Caco-2 (cell line): ENCODE measurements at places on chromosomes 13 and 19. TPM values are rescaled to one million over a fixed set of nuclear protein-coding genes. Genes with fewer than 3 reads are reported as not detected.
A peak's percentile ranks its signal among the peaks of the same experiment; 100 is the strongest.

GRCh38 chr13:31150315-31150985 lies 11.3 kb downstream of the HSPH1 start:
- peaks cover 2% of the 10 kb centered on the region for H3K36me3 ChIP-seq
- H3K4me3 ChIP-seq = no peak overlapping the region
- H3K27ac ChIP-seq = no peak overlapping the region
- no peaks in the 10 kb centered on the region for H3K4me1 ChIP-seq
- no peak for DNase-seq

GRCh38 chr19:58559275-58560006 lies 1.0 kb upstream of the UBE2M start:
- DNase-seq = peak; percentile 93
- peaks cover 3% of the 10 kb centered on the region for H3K36me3 ChIP-seq
- H3K4me1 ChIP-seq = peaks cover 12% of the 10 kb centered on the region; the same call in 1 of the 2 replicates
- H3K4me3 ChIP-seq = peak overlapping the region; percentile 69
- H3K27ac ChIP-seq = peak overlapping the region; percentile 98
- H3K27me3 ChIP-seq = no peaks in the 10 kb centered on the region

GRCh38 chr13:24617256-24618010 lies 62.8 kb upstream of the ATP12A start:
- H3K27me3 ChIP-seq = no peaks in the 10 kb centered on the region
- no peak overlapping the region for H3K27ac ChIP-seq
- peak; percentile 23 for DNase-seq
- no peaks in the 10 kb centered on the region for H3K36me3 ChIP-seq
- peaks cover 9% of the 10 kb centered on the region for H3K4me1 ChIP-seq

DNA sequence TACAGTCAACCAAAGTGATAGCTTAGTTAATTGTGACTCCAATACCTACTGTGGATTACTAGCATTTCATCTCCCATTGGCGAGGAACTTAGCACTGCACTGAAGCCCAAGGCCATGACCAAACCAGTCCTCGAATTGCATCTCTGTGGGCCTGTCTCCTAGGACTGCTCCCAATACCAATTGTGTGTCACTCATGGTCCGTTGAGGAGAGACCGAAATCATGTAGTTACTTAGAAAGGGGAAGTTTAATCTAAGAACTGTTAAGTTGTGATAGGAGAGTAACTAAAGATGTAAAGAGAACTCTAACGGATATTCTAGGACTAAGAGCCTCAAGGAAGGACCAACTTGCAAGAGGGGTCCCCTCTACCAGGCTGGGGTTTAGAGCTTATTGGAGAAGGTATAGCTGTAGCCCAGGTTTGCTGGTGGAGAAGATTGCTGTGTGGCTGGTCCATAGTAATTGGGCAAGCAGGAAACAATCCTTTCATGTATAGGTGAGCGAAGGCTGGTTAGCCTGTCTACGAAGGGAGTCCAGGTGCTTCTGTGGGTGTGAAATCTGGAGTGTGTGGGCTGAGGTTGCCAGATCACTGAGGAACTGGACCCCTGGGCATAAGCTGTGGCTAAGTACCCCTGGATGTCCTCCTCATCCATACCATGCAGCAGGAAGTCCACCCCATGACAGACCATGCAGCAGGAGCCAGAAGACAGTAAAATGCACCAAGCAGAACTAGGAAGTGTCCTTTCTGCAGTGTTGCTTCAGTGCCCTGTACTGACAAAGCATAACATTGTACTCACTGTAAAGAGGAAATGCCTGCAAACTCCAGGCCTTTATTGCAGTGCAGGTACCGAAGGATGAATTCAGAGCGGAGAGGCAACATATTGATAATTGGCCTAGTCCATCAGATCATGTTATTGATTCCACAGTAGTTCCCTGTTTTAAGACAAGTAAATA lies 30.8 kb downstream of the DNAJC3 start:
- no peak overlapping the region for H3K4me3 ChIP-seq
- no peaks in the 10 kb centered on the region for H3K4me1 ChIP-seq
- peaks cover 2% of the 10 kb centered on the region for H3K36me3 ChIP-seq
- H3K27ac ChIP-seq = no peak overlapping the region

- H3K4me1 ChIP-seq = peaks cover 58% of the 10 kb centered on the region
- DNase-seq = peak; percentile 95
- no peaks in the 10 kb centered on the region for H3K36me3 ChIP-seq
Observed at GRCh38 chr13:43054803-43055802, 31.7 kb downstream of the DNAJC15 start.

DNA sequence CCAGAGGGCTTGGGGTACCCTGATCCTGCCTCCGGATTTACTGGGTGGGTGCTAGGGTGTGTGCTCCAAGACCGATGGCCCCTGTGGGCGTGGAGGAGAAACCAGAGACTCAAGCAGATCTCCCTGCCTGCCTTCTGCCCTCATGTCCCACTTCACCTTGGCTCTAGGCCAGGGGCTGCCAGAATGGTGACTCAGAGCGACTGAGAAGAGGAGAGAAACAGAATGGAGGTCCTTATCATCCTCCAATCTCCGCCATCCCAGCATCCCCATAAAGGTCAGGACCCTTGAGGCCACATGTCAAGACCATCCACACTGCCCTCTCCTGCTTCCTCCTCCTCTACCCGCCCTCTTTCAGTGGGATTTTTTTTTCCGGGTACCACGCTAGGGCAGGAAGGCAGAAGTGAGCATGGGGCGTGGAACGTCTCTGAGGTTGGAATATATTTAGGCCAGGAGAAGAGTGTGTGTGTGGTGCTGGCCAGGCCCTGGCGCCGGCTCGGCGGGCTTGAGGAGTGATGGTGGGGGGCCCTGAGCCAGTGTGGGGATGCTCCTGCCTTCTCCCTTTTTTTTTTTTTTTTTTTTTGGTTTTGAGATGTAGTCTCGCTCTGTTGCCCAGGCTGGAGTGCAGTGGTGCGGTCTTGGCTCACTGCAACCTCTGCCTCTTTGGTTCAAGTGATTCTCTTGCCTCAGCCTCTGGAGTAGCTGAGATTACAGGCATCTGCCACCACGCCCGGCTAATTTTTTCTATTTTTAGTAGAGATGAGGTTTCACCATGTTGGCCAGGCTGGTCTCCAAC lies 22.3 kb downstream of the IER2 start:
- H3K27me3 ChIP-seq = no peaks in the 10 kb centered on the region

DNA sequence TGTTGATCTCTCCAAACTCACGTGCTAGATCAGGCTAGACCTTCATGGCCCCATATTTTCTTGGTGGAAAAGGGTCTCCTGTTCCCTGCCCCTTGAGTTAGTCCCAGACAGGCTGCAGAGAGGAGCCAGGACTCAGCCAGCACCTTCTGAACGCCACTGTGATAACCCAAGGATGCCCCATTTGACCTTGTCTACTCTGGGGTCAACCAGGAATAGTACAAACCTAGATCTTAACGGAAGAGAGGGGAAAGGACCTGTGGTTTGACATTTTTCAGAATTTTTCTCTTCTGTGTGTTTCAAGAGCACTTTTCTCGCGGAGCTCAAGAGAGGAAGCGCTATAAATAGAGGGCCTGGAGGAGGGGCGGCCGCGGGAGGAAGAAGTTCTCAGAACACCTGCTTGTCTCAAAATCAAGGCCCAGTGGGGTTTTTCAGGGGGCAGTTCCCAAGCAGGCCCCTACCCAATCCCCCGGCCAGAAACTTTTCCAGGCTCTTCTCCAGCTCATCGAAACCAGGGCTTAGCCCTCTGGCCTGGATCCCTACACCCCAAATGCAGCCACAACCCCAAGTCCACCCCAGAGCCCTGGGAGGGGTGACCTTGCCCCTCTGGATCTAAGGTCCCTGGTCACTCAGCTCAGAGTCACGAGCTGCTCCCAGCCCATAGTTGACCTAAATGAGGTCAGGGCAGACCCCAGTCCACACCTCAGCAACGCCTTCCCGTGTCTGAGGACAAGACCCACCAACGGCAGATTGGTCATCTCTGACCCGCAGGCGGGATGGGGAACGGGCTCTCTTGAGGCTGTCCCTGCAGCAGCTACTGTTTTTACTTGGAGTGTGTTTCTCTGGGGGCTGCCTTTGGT lies 75.6 kb upstream of the TM9SF2 start:
- no peaks in the 10 kb centered on the region for H3K36me3 ChIP-seq
- H3K4me3 ChIP-seq = no peak overlapping the region
- no peaks in the 10 kb centered on the region for H3K4me1 ChIP-seq

DNA sequence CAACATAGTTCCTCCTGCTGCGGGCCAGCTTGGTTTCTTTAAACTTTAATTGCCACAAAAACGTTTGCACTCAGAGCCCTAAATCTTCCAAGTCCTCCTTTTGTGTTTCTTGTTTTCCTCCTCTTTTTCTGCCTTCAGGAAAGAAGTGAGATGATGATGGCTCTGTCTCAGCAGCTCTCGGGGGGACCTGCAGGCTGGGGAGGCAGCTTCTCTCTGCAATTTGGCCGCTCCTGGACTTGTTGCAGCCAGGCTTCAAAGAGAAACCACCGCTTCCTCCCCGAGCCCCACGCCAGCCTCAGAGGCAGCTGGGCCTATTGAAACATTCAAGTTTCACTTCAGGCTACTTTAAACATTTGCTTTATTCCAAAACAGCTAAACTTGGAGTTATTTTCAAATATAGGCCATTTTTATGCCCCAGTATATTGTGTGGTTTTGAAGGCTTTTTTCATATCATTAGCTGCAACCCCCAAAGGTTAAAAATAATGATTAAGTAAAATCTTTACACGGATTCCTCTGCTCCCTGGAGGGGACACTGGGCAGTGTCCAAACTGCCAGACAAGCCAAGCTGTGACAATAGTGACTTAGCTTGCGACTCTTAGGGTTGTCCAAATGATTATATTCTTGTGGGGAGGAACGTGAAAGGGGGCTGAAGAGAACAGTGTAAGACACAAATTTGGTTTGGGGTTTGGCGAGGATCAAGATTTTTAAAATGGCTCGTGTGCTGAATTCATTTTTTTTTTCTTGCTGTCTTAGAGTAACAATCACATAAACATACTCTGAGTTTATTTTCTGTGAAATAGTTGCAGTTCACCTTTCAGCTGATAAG lies 330.8 kb downstream of the DLEU7 start:
- peaks cover 5% of the 10 kb centered on the region; the same call in 1 of the 2 replicates for H3K4me1 ChIP-seq
- H3K27me3 ChIP-seq = no peaks in the 10 kb centered on the region
- DNase-seq = no peak
- no peak overlapping the region for H3K27ac ChIP-seq
- no peak overlapping the region for H3K4me3 ChIP-seq

DNA sequence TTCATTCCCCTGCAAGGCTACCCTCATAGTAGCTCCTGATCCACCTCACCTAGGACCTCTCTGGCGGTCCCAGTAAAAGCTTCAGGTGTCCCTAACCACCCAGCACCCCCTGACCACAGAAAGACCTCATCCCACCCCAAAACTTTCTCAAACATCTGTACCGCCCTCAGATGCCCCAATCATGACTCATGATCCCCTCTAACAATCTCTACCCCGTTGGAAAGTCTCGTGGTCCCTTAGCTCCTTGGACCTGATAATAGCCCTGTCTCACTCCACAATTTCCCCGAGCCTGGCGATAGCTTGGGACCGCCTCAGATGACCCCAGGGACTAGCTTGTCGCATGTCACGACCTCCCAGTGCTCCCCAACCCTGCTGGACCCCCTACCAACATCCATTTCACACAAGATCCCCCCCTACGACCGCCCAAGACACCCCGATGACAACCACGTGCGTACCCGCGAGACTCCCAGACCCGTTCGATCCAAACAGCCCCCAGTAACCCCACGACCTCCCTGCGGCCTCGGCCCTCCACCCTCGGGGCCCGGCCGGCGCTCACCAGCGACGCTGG lies 450 bp downstream of the NDUFA11 start:
- H3K36me3 ChIP-seq = no peaks in the 10 kb centered on the region
- no peaks in the 10 kb centered on the region for H3K27me3 ChIP-seq
- no peak for DNase-seq
- H3K4me3 ChIP-seq = peak overlapping the region; percentile 86
- peak overlapping the region; percentile 97 for H3K27ac ChIP-seq

- no peaks in the 10 kb centered on the region for H3K27me3 ChIP-seq
- no peaks in the 10 kb centered on the region for H3K36me3 ChIP-seq
- H3K4me3 ChIP-seq = no peak overlapping the region
- DNase-seq = no peak
Observed at GRCh38 chr19:1233115-1233667, 4.6 kb downstream of the CBARP start.

GRCh38 chr13:96796091-96796633 lies 198.1 kb downstream of the OXGR1 start:
- no peak overlapping the region for H3K27ac ChIP-seq
- no peak overlapping the region for H3K4me3 ChIP-seq
- H3K4me1 ChIP-seq = no peaks in the 10 kb centered on the region
- H3K27me3 ChIP-seq = no peaks in the 10 kb centered on the region
- H3K36me3 ChIP-seq = no peaks in the 10 kb centered on the region
- no peak for DNase-seq

Gene SHISA7
- total RNA-seq = not detected in 2 replicates

Gene ZNF729
- not detected in 2 replicates for total RNA-seq

Gene PRTN3
- total RNA-seq = 0.29 TPM in 1 of 2 replicates, not detected in the other

Gene NCAN
- not detected in 2 replicates for total RNA-seq
